T-cell (primary cell): ENCODE measurements at places on chromosomes 11 and 22. TPM values are rescaled to one million over a fixed set of nuclear protein-coding genes. Genes with fewer than 3 reads are reported as not detected.

- H3K4me3 ChIP-seq, result peak overlapping the region; percentile 97
- DNase-seq, result no peak
- no peaks in the 10 kb centered on the region for H3K36me3 ChIP-seq
- H3K4me1 ChIP-seq, result peaks cover 20% of the 10 kb centered on the region
- H3K27me3 ChIP-seq, result peaks cover 18% of the 10 kb centered on the region
These were observed 352 bp downstream of the C22orf23 start for GRCh38 chr22:37953062-37953436.

- no peak overlapping the region for H3K4me3 ChIP-seq
- peaks cover 6% of the 10 kb centered on the region for H3K4me1 ChIP-seq
- DNase-seq, result no peak
- no peak overlapping the region for H3K27ac ChIP-seq
- no peaks in the 10 kb centered on the region for H3K27me3 ChIP-seq
These were observed 36.6 kb upstream of the COMT start for GRCh38 chr22:19904935-19905334.

DNA sequence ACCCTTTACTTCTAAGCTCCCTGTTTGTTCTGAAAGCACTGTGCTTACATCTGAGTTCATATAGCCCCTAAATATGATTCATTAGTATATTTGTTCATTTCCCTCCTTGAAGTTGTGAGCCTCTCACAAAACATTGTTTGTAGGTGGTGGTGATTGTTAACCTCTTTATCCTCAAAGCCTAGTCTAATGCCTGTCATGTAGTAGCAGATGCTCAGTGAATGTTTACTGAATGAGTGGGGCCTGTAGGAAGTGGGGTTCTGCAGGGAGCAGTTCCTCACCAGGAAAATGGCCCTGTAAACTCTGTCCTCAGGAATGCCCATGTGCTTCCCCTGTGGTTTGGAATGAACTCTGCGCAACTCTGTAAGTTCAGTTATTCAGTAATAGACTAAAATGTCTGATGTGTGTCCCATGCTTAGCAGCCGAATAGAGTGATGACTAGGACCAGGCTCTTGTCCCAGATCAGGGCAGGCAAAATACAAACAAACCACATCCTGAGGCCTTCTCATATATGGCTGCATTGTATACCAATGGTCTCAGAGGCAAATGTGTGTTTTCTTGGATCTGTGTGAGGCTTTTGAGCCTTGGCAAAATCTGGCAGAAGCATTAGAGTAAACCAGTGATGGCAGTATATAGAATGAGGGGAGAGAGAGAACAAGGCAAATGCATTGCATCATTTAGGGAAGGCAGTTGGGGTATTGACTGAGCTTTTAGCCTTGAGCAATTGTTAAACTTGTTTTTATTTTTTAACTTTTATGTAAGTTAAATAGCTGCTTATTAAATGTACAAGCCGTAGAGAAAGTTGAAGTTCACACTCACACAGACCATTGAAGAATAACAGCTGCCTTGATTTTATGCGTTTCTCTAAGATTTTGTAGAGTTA lies 91.4 kb upstream of the BIRC3 start:
- no peaks in the 10 kb centered on the region for H3K27me3 ChIP-seq
- H3K36me3 ChIP-seq, result no peaks in the 10 kb centered on the region
- H3K4me1 ChIP-seq, result no peaks in the 10 kb centered on the region
- DNase-seq, result no peak
- no peak overlapping the region for H3K27ac ChIP-seq
- H3K4me3 ChIP-seq, result no peak overlapping the region

GRCh38 chr11:75471176-75471973 lies 38.4 kb upstream of the KLHL35 start:
- H3K4me1 ChIP-seq, result peaks cover 15% of the 10 kb centered on the region
- H3K27ac ChIP-seq, result no peak overlapping the region
- H3K27me3 ChIP-seq, result no peaks in the 10 kb centered on the region

Gene WNT11
- total RNA-seq, result 0.82 TPM

DNA sequence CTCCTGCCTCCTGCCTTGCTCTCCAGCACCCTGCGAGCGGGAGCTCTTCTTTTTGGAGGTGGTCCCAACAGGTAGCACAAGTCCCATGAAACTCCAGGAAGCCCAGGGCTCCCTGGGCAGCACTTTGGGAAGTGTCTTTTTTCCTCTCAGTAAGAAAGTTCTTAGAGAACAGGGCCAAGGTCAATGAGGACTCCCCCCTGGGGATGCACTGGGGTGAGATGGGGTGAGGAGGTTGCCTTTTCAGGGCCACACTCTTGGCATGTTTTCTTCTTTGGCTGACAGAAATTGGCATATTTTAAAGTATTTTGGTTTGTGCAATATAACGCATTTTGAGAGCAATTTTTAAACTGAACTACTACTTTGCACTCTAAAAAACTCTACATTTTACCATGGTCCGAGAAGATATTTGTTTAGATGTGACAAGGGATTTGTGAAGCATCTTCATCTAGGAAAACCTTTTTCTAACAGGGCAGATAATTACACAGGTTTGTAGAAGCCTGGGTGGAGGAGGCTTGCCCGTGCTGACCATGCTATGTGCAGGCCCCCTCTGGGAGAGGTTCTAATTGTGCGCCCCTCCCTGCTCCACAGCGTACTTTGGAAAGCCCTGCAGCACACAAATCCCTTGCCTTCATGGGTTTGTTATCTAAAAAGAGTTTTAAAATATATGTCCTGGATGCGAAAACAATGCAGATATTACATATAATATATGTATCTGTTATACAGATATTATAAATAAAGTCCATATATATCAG lies 140.4 kb downstream of the WNT7B start:
- H3K4me3 ChIP-seq, result no peak overlapping the region
- H3K4me1 ChIP-seq, result no peaks in the 10 kb centered on the region
- no peak for DNase-seq

Gene TSPAN18
- 46.7 TPM for total RNA-seq

DNA sequence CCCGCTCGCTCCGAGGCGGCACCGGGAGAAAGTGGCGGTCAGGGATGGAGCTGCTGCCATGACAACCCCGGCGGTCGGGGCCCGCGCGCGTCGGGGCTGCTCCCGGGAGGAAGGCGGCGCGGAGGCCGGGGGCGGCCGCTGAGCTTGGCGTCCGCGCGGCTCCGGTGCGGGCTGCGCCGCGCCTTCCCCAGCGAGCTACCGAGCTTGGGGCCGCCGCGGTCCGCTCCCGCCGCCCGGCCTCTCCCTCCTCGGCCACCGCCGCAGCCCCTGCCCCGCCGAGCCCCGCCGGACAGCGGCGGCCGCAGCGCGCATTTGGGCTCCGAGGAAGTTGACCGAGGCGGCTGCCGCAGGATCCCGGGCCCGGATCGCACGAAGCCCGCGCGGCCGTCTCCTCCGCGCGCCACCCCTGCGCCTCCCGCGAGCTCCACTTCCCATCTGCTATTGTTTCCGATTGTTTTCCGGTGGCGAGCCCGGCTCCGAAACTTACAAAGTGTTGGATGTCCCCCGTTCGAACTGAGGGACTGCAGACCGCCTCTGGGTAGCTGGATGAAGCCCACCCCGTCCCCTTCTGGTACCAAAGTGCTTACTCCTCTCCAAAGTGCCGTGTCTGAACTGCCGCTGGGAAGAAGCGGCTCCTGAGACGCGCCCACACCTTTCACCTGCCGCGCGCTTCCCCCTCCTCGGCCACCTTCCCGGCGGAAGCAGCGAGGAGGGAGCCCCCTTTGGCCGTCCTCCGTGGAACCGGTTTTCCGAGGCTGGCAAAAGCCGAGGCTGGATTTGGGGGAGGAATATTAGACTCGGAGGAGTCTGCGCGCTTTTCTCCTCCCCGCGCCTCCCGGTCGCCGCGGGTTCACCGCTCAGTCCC lies 540.3 kb downstream of the NTM start:
- H3K36me3 ChIP-seq, result no peaks in the 10 kb centered on the region
- no peaks in the 10 kb centered on the region for H3K4me1 ChIP-seq
- H3K4me3 ChIP-seq, result no peak overlapping the region
- no peak overlapping the region for H3K27ac ChIP-seq
- DNase-seq, result no peak
- peaks cover 8% of the 10 kb centered on the region for H3K27me3 ChIP-seq

DNA sequence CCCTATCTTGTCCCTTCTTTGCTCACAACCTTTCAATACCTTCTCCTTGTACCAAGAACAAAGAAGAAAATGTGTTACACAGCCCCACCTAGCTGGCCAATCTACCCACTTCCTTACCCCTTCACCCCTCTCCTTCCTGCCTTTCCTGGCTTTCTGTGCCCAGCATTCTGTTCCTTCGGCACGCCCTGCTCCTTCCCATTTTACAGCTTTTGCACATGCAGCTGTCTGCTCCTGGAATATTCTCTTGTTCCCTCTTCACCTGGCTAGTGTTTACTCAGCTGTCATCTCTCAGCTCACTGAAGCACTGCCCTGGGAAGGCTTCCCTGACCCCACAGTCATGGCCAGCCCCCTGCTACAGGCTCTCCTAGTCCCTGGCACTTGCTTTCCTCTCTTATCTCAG lies 30.7 kb downstream of the SERPINH1 start:
- no peaks in the 10 kb centered on the region for H3K36me3 ChIP-seq
- H3K4me1 ChIP-seq, result peaks cover 11% of the 10 kb centered on the region
- no peak for DNase-seq
- H3K27me3 ChIP-seq, result no peaks in the 10 kb centered on the region
- no peak overlapping the region for H3K27ac ChIP-seq

Gene SERPIND1
- 0.30 TPM for total RNA-seq

Gene MMP27
- total RNA-seq, result not detected

DNA sequence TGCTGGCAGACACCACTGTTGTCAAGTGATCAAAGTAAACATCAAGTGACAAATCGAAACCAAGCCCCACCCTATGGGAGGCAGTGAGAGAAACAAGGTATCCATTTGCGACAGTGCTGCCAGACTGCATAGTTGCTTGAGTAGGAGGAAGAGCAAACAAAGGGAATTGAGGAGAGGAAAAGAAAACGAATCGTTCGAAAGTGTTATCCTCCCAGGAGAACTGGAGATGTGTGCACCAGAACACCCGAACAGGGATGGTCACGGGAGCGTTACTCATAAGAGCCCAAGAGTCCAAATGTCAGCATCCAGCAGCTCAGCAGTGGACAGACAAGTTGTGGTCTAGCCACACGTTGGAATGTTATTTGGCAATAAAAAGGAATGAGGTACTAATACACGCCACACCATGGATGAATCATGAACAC lies 58.4 kb upstream of the NUP50 start:
- H3K27me3 ChIP-seq, result no peaks in the 10 kb centered on the region
- H3K27ac ChIP-seq, result no peak overlapping the region
- H3K4me3 ChIP-seq, result no peak overlapping the region
- no peaks in the 10 kb centered on the region for H3K4me1 ChIP-seq

- H3K4me3 ChIP-seq, result no peak overlapping the region
- H3K27ac ChIP-seq, result no peak overlapping the region
These were observed 106.1 kb upstream of the PLET1 start for GRCh38 chr11:112366777-112367176.

GRCh38 chr11:10606536-10607208 lies 38.2 kb upstream of the LYVE1 start:
- H3K36me3 ChIP-seq, result no peaks in the 10 kb centered on the region
- no peaks in the 10 kb centered on the region for H3K27me3 ChIP-seq
- H3K4me3 ChIP-seq, result no peak overlapping the region
- no peaks in the 10 kb centered on the region for H3K4me1 ChIP-seq

- no peak for DNase-seq
- H3K4me3 ChIP-seq, result no peak overlapping the region
- no peak overlapping the region for H3K27ac ChIP-seq
- no peaks in the 10 kb centered on the region for H3K4me1 ChIP-seq
- H3K27me3 ChIP-seq, result no peaks in the 10 kb centered on the region
These were observed 184.2 kb downstream of the FAM76B start for GRCh38 chr11:95605271-95605940.

Gene SOX6
- total RNA-seq, result not detected

GRCh38 chr22:50226063-50226874 lies 18.6 kb downstream of the TUBGCP6 start:
- no peak overlapping the region for H3K4me3 ChIP-seq
- H3K27ac ChIP-seq, result no peak overlapping the region
- H3K4me1 ChIP-seq, result no peaks in the 10 kb centered on the region
- peaks cover 25% of the 10 kb centered on the region for H3K36me3 ChIP-seq

DNA sequence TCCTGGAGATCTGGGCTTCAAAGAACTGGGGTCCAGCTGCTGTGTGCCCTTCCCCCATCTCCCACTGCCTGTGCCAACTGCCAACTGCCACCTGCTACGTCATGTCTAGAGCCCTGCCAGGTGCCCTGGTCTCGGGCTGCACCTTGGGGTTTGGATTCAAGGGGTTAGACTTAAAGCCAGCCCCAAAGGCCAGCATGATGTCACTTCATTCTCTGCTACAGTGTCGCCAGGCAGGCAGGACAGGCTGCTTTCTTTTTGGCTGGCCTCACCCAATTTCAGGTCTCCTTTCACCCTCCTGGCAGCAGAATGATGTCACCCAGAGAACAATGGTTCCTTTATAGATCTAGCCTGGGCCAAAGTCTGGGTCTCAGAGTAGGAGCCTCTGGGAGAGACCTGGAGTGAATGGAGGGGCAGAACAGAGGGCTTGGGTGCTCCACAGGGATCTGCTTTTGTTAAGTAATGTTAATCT lies 79.5 kb upstream of the CRYBB3 start:
- no peaks in the 10 kb centered on the region for H3K36me3 ChIP-seq
- H3K27ac ChIP-seq, result no peak overlapping the region
- no peak for DNase-seq
- H3K4me3 ChIP-seq, result no peak overlapping the region
- no peaks in the 10 kb centered on the region for H3K4me1 ChIP-seq

DNA sequence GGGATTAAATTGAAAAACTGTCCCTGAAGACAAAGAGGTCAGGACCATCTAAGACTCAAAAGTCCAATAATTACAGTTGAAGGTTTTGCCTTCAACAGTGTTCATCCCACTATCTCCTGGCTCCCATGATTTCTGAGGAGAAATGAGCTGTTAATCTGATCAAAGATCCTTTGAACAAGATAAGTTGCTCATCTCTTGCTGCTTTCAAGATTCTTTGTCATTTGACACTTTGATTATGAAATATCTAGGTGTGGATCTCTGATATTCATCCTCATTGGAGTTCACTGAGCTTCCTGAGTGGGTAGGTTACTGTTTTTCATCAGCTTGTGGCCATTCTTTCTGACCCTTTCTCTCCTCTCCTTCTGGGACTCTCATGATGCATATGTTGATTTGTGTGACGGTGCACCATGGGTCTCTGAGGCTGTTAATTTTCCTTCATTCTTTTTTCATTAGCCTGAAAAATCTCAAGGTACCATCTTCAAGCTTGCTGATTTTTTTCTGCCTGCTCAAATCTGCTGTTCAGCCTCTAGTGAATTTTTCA lies 20.9 kb downstream of the PC start:
- no peaks in the 10 kb centered on the region for H3K36me3 ChIP-seq
- H3K4me1 ChIP-seq, result no peaks in the 10 kb centered on the region
- H3K4me3 ChIP-seq, result no peak overlapping the region
